Aorta (tissue), 5 donors: ENCODE measurements at places on chromosomes 1 and 21. TPM values are rescaled to one million over a fixed set of nuclear protein-coding genes. Genes with fewer than 3 reads are reported as not detected.

DNA sequence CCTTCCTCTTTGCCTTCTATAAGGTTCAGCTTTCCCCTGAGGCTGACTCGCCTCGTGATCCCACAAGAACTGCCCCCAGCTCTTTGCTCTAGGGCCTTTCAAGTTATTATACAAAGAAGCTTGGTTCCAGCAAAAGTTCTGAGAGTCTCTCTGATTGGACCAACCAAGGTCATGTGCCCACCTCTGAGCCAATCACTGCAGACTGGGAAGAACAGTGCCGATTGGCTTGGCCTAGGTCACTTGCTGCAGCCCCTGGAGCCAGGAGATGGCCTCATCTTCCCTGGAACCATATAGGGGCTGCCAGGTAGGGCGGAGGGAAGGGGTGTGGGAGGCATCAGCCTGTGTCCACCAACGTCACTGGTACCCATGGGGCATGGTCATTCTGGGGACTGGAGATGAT lies 22.8 kb downstream of the TAS1R2 start:
- DNase-seq: peak; percentile 26

DNA sequence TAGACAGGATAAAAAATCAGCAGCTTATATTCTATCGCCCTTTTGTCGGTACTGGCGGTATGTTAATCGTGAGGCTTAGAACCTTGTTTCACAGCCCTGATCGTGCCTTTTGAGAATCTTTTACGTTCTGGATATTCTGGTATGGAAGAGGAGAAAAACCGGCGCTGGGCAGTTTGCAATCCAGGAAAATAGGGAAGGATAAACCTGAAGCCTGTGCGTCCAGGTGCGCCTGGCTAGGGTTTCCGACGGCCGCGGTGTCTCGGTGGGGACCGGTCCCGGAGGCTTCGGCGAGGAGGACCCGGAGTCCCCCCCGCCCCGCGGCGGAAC lies 258 bp upstream of the SYPL2 start:
- DNase-seq: no peak

- no peak for DNase-seq
Observed at GRCh38 chr21:23534850-23535249, 2072.4 kb downstream of the MRPL39 start.

DNA sequence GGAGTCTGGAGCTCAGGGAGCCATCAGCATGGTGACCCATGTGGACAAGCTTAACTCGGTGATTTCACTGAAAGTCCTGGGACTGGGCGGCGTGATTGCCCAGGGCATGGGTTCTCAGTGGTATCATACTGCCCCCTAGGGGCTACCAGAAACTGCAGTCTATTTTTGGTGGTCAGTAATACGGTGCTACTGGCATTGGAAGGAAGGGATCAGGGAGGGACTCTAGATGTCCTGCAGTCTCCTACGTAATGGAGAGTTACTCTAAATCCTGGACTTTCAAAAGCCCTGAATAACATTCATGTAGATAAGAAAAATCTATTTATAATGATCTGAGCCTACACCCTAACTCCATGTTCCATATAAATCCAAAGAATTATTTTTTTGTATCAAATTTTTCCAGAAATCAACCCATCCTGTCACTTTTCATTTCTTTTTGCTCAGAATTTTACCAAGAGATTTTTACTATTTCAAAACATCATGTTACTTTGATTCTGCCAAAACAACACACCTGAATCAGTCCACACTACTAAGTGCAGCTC lies 37.3 kb downstream of the PABPC4 start:
- no peak for DNase-seq

GRCh38 chr1:175480343-175480822 lies 263.0 kb downstream of the TNR start:
- no peak for DNase-seq

GRCh38 chr1:20029178-20029912 lies 40.6 kb upstream of the PLA2G5 start:
- DNase-seq: no peak

GRCh38 chr1:24178407-24178806 lies 8.7 kb downstream of the IFNLR1 start:
- no peak for DNase-seq

GRCh38 chr1:169113613-169114119 lies 7.2 kb downstream of the ATP1B1 start:
- no peak for DNase-seq

DNA sequence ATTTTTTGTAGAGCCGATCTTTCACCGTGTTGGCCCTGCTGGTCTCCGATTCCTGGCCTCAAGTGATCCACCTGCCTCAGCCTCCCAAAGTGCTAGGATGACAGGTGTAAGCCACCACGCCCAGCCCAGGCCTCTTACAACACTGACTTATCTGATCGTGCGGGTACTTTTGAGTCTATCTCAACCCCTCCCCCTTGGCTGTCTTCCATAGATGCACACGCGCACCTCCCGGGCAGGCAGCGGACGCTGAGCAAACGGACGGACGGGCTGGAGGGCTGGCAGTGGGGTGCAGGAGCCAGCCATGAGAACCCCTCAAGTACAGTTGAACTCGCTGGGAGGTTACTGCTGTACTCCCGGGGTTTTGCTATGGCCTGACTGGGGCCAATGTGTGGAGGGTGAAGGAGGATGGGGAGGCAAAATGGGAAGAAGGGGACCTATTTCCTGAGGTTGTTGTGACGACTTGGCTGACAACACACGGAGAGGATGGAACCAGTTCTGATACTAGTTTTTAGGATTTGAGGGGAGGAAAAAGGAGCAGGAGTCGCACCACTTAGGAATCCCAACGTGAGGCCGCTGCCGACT lies 959 bp downstream of the CD58 start:
- DNase-seq: peak; percentile 85

GRCh38 chr1:7811476-7811875 lies 27.4 kb downstream of the PER3 start:
- DNase-seq: no peak

DNA sequence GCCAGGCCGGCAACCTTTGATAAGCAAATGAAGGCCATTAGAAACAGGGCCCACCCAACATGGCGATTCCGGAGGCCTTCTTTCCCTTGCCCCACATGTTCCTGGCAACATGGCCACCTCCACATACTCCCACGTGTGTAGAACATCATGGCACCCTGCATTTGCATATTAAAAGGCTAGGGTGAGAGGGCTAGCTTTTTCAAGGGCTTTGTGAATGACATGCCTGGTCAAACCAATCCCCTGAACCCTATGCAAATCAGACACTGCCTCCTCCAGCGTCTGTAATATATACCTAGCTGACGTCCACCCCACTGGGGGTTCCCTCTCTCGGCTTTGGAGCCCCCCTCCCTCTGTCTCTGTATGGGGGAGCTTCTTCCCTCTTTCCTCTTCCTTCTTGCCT lies 1.6 kb downstream of the ADCY10 start:
- DNase-seq: no peak

- peak; percentile 92 for DNase-seq
Observed at GRCh38 chr1:46183079-46183847, 7.0 kb upstream of the P3R3URF start.

- no peak for DNase-seq
Observed at GRCh38 chr1:1334835-1335234, 3.8 kb downstream of the TAS1R3 start.

HSF2BP gene
- total RNA-seq: 0.51 TPM

FAM163A gene
- not detected for total RNA-seq

NCMAP gene
- total RNA-seq: 0.62 TPM

BRINP3 gene
- total RNA-seq: 1.7 TPM

LCE1A gene
- total RNA-seq: not detected

CAPN2 gene
- total RNA-seq: 208 TPM

PPIH gene
- 16.4 TPM for total RNA-seq

SPRR5 gene
- total RNA-seq: not detected
